ENCODE measurements at places on chromosomes 3 and 15.

DNA sequence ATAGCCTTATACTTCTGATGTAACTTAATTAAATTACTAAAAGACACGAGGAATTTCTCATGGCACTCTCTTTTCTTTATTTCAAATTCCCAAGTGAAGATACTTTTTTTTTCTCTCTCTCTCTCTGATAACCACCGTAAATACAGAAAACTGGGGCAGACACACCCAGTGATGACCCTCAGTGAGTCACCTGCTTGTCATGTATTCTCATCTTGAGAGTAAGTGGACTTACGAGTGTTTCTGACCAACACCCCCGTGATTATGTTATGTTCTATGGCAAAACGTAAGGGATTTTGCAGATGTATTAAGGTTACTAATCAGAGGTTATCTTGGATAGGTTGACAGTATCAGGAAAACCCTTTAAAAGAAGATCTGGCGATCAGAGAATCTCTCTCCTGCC lies 348.8 kb upstream of the ZNF717 start:
- DNase-seq: no peak

DNA sequence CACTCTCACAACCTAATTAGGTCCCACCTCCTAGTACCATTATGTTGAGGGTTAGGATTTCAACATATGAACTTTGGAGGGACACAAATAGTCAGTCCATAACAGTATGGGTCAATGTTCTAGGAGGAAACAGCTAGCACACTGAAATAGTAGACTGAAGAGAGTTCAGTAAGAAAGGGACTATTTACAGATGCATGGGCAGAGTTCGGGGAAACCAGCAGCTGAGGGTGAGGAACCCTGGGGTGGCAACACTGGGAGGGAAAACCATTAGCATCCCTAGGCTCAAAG lies 78.0 kb upstream of the PXYLP1 start:
- DNase-seq: no peak

GRCh38 chr3:163768048-163768447 lies 1310.2 kb downstream of the SI start:
- no peak for DNase-seq

- no peak for DNase-seq
Measured at GRCh38 chr3:134406331-134407238, 32.3 kb upstream of the AMOTL2 start.

DNA sequence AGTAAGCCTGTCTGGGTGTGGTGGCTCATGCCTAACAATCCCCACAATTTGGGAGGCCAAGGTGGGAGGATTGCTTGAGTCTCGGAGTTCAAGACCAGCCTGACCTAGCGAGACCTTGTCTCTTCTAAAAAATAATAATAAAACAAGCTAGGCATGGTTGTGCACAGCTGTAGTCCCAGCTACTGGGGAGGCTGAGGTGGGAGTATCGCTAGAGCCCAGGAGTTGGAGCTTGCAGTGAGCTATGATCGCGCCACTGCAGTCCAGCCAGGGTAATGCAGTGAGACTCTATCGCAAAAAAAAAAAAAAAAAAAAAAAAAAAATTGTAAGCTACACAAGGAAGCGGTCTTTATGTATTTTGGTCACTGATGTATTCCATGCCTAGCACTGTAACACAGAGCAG lies 242.4 kb upstream of the WNT5A start:
- DNase-seq: no peak

DNA sequence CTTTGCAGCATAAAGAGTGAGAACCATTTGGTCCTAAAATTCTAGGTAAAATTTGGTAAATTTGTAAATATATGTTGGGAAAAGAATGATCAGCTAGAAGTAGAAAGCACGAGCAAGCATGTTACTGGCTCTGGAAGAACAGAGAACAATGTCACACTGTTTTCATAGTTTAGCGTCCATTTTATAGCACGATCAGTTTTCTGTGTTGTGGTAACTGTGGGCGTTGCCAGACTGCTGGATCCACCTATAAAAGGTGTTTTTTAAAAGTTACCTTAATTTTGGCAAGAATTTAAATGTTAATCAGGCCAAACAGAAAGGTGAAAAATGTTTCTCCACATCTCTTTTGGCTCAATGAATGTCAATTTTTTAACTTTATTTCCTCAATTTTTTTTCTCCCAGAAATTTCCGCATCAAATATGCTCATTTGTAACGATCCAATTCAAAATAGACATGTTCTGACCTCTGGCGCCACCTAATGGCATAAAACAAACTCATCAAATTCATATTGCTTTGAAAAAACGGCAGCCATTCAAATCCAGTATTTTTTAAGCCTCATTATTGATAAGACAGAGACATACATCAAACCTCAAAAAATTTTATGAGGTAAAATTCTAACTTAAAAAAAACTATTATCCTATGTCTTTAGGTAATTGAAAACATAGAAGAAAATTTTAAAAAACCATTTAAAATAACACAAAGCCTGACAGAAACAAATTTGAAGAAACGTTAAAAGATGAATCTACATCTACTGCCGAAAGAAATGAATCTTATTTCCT lies 5.5 kb upstream of the GP5 start:
- peak; percentile 61 for DNase-seq

- DNase-seq: no peak
Measured at GRCh38 chr3:134013280-134013679, 16.4 kb downstream of the SLCO2A1 start.

- no peak for DNase-seq
Measured at GRCh38 chr3:57917601-57918000, 90.6 kb upstream of the FLNB start.

DNA sequence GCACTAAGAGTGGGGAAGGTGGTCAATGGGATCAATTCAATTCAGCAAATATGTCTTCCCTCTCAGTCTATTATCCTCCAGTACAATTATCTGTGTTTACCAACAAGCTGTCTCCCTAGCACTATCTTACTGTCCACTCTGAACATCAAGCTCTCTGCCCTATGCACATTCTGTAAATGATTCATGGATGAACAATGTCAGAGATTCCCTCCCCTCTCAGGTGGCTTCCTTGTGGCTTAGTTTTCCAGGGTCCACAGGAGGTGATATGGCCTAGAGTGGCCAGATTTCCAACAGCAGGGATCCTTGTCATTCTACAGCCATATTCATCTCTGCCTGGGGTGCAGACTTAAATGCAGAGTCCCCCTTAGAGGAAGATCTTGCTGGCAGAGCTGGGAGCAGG lies 225.1 kb downstream of the UACA start:
- no peak for DNase-seq

- no peak for DNase-seq
Measured at GRCh38 chr3:55426486-55426885, 60.6 kb downstream of the WNT5A start.

- DNase-seq: no peak
Measured at GRCh38 chr3:195704433-195704999, 16.3 kb upstream of the MUC20 start.

- no peak for DNase-seq
Measured at GRCh38 chr3:78497021-78497420, 1270.8 kb downstream of the ROBO1 start.

GRCh38 chr15:48354694-48355303 lies 23.6 kb downstream of the DUT start:
- DNase-seq: no peak

DNA sequence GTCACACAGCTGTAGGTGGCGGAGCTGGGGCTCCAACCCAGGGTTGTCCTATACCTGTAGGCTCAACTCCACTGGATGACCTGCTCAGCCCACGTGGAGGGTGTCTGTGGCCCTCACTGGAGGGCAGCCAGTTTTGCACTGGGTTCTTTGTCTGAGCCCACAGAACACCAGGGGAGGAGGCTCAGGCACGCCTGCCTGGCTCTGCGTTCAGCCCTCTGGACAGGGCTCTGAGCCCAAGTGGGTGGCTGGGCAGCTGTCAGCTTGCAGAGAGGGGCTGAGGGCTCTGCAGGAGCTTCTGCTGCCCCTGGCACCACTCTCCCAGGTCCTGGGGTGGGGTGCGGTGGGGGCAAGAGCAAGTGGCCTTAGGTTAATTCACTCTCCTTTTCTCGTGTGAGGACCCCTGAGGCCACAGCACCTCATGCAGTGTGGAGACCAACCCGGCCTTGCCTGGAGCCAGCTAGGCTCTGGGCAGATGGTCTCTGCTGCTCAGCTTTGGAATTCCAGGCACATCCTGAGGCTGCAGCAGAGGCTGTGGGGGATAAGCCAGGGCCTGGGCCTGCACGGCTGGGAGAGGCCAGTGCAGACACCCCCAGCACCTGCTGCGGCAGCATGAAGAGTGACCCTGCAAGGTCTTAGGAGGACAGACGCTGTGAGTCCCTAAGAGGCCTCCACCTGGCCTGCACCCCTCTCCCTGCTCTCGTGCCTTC lies 23.5 kb downstream of the DUSP7 start:
- no peak for DNase-seq

DNA sequence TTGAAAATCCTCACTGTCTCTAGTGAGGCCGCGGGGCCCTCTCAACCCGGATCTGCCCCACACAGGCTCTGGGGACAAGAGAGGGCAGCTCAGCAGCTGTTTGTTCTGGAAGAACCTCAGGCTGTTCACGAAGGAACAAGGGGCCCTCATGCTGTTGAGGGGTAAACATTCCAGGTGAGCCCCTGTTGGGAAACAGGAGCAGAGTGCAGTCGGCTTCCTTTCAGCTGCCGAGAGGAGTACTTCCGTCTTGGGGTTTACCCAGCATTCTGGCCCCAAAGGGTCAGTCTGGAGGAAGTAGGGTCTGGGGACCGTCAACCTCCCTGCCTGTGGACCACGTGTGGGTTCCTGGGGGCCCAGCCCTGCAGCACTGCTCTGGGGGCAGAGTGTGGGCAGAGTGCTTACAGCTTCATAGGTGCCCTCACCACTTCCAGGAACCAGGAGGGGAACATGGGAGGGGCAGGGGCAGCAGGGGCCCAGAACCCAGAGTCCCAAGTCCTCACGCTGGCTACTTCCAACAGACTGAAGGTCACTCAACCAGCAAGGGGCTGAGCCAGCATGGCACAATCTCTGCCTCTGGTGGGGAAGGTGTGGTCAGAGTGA lies 49.2 kb upstream of the CTSH start:
- DNase-seq: no peak

- DNase-seq: no peak
Measured at GRCh38 chr3:58608648-58609047, 31.5 kb upstream of the FAM107A start.

GRCh38 chr3:142724682-142725356 lies 985 bp downstream of the TRPC1 start:
- peak; percentile 26 for DNase-seq

DNA sequence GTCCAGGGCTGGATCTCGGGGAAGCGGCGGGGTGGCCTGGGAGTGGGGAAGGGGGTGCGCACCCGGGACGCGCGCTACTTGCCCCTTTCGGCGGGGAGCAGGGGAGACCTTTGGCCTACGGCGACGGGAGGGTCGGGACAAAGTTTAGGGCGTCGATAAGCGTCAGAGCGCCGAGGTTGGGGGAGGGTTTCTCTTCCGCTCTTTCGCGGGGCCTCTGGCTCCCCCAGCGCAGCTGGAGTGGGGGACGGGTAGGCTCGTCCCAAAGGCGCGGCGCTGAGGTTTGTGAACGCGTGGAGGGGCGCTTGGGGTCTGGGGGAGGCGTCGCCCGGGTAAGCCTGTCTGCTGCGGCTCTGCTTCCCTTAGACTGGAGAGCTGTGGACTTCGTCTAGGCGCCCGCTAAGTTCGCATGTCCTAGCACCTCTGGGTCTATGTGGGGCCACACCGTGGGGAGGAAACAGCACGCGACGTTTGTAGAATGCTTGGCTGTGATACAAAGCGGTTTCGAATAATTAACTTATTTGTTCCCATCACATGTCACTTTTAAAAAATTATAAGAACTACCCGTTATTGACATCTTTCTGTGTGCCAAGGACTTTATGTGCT lies 527 bp downstream of the B2M start:
- DNase-seq: peak; percentile 64

DNA sequence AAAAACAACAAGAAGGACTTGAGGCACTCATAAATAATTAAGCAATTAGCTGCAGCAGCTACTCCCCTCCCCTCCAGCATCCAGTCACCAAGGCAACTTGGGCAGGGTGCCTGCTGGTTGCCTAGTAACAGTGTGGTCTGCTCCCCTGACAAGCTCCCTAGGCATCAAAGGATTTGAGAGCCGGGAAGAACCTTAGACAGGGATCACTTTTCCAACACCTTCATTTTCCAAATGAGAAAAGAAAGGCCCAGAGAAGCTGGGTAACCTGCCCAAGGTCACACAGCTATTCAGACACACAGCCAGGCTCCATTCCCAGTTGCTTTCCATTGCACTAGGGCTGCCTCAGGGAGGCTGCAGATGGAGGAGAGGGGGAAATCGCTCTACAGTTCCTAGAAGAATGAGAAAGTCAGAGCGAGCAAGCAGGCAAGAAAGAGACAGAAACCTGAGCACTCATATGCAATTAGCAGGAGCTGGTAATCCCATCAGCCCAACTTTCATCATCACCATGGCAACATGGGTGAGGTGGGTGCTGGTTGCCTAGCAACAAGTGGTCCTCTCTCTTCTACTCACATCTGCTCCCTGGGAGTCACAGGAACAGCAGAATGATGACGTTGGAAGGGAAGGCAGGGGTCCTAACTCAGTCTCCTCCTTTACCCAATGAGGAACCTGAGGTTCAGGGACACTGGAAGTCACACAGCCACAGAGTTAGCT lies 3.6 kb upstream of the EIF4E3 start:
- no peak for DNase-seq

GRCh38 chr15:100686725-100687473 lies 84.5 kb downstream of the ASB7 start:
- DNase-seq: no peak

DNA sequence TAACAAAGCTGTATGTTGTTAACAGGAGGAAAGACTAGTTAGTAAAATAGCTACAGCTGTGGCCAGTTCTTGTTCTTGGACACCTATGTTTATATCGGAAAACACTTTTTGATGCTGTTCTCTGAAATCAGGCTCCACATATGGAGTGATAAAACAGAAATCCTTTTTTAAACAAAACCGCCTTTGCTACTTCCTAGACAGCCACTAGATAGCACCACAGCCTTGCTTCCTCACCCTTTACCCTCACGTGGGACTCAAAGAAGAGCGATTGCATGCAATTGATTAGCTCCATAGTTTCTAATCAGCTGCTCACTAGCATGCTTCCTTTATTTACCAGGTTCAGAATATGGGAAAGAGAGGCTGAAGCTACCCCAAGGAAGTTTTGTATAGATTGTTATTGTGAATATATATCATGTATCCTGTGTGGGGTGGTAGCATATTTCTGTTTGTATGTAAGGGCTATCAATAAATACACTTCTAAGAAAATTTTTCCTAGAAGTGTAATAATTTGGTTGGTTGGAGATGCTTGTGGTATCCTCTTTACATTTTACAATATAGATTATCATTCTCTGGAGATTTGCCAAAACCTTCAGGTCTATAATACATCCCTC lies 4.3 kb upstream of the MTFMT start:
- DNase-seq: peak; percentile 50

GRCh38 chr3:98433764-98434163 lies 29.2 kb upstream of the OR5K1 start:
- no peak for DNase-seq

GRCh38 chr15:96254173-96254572 lies 76.3 kb upstream of the NR2F2 start:
- DNase-seq: no peak

GRCh38 chr3:25781145-25781757 lies 2.0 kb downstream of the NGLY1 start:
- DNase-seq: no peak

- no peak for DNase-seq
Measured at GRCh38 chr3:121542924-121543323, 2.9 kb downstream of the POLQ start.
